OCI-M1 (cell line): ENCODE measurements at places on chromosomes 5 and 9.

- DNase-seq = no peak
These were observed 27.7 kb downstream of the PARP8 start for GRCh38 chr5:50694027-50694590.

- no peak for DNase-seq
These were observed 48.0 kb downstream of the LMX1B start for GRCh38 chr9:126661521-126662251.

GRCh38 chr5:140181525-140181924 is 6.5 kb downstream of the CYSTM1 start:
- no peak for DNase-seq

DNA sequence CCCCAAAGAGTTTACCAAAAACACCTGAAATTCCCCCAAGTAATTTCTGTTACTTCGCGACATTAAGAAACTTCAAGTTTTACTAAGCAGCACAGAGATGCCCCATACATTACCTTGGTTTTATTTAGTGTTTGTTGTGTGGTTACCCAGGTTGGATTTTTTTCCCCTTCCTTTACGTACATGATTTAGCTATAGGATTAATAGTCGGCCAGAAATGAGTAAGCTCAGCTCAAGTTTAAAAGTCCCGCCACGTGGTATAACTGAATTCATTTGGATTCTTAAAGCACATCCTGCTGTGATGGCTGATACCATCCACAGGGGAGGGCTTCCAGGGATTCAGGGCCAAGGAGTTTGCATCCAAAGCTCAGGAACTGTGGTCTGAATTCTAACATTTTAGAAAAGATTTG is 75.9 kb downstream of the DAP start:
- DNase-seq = no peak

DNA sequence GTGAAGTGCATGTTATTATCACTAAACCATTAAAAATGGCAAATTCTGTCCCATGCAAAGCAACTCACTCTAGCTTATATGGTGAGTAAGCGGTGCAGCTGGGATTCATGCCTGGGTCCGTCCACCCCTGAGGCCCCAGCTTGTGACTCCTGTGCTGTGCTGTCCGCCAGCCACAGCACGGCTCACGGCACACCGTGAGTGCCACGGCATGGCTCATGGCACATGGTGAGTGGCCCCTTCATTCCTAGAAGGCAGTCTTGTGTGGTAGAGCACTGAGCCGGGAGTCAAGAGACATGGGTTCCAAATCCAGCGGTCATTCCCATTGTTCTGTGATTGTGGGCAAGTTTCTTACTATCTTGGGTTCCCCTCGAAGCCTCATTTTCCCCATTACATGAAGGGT is 18.8 kb downstream of the RGS3 start:
- no peak for DNase-seq

DNA sequence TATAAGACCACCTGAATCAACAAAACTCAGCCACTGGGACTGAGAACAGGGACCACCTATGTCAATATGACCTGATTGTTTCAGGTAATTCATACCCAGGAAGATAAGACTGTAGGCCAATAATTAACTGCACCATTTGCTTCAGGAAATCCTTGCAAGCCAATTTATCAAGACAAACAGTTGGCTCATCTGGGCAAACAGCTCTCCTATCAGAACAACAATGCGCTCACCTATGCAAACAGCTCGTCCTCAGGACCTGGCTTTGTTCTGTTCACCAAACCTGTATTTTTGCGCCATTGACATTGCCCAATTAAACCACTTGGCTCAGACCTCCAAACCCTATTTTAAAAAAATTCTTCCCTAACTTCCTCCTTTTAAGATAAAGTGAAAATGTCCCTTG is 92.3 kb upstream of the MARCHF11 start:
- DNase-seq = peak; percentile 23

GRCh38 chr5:58201922-58202648 is 257.8 kb downstream of the PLK2 start:
- no peak for DNase-seq

GRCh38 chr9:86946201-86947145 is 833 bp downstream of the GAS1 start:
- peak; percentile 13 for DNase-seq
